ENCODE measurements at places on chromosomes 1 and 21.
A peak's percentile ranks its signal among the peaks of the same experiment; 100 is the strongest.

GRCh38 chr21:26246073-26246472 lies 75.5 kb upstream of the APP start:
- DNase-seq: no peak

DNA sequence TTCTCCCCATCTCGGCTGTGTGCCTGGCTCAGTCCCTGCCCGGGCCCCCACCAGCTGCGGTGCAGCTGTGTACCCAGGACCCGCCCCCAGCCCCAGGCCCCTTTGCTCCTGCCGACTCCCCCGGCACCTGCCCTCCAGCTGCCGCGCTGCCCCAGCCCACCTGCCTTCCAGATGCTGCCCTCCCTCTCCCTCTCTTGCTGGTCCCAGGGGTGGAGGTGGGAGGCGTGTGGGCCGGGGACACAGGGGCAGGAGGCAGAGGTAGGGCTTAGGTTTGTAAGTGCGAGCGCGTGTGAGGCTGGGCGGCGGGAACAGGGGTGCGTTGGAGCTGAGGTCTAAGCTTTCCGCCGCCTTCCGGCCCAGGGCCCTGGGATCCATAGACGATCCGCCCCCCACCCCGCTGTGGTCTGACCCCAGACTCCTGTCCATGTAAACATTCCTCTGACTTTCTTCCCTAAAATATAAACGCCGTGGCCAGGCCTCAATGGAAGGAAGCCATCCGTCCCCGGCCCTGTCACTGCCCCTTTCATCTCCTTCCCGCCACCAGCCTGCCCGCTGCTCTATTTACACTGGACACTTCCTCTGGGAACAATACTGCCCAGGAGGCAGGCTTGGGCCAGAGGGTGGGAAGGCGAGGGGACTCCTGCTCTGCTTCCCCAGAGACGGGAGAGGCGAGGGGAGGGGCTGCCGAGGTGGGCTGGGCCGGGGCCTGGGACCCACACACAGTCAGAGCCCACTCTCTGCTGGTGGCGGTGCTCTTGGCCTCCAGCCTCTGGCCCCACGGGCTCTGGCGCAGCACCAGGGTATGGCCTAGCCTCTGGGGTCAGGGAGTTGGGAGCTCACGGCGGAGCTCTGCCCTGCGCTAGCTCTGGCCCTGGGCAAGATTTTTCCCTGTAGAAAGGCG lies 128.3 kb downstream of the CASZ1 start:
- no peak for DNase-seq

DNA sequence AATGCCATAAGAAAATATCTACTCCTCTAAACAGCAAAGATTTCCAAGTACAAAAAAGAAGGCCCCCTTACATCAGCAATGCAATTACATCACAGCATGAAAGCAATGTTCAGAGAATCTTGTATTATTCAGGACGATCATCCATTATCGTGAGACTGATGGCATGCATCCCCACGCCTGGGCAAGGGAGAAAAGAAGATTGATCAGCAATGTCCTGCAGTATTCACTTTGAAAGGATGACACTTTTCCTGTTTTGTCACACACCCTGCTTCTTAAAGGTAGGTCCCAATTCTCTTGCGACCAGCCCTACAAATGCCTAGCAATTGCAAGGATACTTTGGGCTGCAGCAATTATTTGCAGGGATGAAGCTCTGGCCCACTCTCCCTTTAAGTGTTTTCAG lies 108.7 kb downstream of the TOMM20 start:
- no peak for DNase-seq

GRCh38 chr1:230900984-230901383 lies 32.7 kb upstream of the C1orf198 start:
- no peak for DNase-seq

DNA sequence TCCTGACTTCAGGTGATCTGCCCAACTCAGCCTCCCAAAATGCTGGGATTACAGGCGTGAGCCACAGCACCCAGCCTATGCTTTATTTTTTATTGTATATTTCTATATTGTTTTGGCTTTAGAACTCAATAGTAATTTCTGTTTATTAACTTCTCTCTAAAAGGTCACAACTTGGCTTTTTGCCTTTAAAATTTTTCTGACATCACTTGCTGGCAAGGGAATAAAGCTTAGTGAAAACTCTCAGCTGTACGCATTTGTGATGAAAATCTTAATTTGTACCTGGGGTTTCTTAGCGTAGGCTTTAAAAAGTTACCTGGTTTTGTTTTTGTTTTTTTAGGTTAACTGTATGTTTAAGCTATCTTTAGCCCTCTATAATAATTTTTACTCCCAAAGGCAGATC lies 36.2 kb downstream of the B3GALNT2 start:
- peak; percentile 35 for DNase-seq

GRCh38 chr1:220974431-220974830 lies 95.2 kb downstream of the HLX start:
- no peak for DNase-seq

DNA sequence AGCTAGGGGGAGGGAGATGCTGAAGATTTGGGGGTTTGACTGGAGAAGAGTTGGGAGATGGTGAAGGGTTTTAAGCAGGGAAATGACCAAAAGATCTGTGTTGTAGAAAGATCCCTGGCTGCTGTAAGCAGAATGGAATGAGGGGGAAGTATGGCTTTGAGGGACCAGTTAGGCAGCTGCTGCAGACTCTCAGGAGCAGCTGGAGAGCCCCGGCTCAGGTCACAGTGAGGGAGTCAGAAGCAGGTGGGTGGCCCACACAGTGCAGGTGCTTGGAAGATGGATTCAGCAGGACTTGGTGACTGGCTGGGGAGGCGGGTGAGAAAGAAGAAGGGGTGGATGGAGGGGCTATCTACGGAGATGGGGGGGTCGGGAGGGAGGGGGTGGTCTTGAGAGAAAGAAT lies 35.7 kb downstream of the EDN2 start:
- DNase-seq: no peak

DNA sequence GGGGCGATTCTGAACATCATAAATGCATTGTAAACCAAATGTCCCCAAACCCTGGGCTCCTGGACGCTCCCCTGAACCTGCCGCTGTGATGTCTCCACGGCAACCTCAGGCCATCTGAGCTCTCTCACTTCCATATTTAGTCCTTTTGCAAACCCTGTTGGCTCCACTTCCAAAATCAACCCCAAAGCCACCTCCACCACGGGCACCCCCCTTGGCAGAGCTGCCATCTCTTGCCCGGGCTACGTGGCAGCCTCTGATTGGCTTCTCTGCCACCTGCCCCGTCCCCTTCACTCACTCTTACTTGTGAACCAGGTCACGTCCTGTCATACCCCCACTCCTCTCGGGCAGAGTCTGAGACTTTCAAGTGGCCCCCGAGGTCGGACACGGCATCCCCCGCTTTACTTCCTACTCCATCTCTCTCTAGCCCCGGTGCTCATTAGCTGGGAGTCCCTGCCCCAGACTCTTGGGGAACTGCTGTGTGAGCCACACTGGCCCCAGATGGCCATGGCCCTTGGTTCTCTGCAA lies 15.8 kb downstream of the PRXL2B start:
- no peak for DNase-seq

DNA sequence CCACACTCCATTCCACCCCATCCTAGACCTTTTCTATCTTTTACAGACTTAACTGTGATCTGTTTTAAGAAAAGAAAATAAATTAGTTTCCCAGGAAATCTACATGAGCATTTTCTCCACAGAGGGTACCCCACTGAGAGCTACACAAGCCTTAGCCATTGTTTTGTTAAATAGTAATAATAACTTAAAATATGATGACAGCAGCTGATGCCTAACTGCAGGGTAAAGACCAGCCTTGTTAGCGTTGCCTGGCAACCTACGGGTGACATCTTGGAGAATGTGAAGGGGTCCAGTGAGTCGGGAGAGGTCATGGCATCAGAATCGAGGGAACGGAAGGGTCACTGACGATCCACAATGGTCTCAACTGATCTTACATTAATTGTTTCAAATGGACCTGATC lies 233.2 kb upstream of the PBX1 start:
- DNase-seq: no peak

DNA sequence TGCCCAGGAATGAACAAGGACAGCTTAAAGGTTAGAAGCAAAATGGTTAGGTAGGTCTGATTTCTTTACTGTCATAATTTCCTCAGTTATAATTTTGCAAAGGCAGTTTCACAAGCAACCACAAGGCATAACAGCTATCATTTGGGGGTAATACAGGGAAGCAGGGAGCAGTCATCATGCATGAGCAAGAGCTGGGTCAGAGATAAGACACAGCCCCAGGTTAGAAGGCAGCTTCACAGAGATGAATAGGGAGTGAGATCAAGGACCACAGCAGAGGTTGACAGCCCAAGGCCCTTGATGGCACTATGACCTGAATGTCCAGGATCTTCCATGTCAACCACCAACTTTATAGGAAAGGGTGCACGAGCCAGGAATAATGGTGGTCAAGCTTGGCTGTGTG lies 9.0 kb upstream of the CSRP1 start:
- DNase-seq: no peak

DNA sequence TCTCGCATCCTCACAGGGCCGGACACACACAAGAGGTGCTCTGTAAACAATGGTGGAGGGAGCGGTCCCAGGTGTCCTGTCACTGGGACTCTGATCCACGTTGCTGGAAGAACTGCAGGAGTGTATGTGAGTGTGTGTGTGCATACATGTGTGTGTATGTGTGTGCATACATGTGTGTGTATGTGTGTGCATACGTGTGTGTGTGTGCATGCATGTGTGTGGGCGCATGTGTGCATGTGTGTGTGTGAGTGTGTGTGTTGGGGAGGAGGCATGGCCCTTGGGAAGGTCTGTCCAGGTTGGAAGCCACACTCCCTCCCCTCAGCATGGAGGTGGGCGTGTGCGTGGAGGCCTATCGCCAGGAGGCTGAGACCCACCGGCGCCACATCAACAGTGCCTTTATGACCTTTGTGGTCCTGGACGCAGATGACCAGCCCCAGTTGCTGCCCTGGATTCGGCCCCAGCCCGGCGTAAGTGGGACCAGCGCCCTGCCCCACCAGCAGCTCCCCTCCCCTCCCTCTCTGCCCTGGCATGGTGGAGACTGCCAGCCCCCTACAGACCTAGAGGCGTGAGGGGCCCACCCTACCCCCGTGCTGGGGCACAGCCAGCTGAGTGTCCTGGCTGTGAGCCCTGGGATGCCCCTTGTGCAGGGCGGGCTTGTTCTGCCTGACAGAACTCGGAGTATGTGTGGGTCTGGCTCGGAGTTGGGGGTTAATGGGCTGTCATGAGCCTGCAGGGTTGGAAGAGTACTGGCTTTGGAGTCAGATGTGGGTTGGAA lies 22.2 kb downstream of the FAM151A start:
- no peak for DNase-seq

DNA sequence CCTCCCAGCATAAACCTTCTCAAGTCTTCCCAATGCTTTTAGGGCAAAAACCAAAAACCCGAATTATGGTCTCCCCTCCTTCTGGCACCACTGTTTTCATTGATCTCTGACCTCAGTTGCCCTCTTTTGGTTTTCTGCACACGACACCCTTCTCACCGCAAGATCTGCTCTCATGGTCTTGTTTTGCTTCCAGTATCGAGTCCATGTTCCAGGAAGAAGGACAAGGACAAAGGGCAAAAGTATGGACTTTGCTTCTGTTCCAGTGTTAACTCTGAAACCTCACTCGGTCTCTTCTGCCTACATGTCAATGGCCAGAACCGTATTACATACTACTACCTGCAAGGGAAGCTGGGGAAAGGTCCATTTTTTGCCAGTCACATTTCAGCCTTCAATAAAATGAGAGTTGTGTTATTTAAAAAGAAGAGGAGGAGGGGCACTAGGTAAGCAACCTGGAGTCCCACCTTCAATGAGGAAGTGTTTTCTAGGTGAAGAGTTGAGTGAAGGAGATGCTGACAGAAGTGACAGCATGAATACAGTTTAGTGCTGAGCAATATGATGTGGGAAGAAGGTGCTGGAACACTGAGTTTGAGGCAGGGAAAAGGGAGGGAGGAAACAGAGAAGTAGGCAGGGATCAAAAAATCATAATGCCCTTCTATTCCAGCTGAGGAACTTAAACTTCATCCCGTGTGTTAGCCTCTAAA lies 183.4 kb downstream of the FGGY start:
- DNase-seq: no peak

GRCh38 chr1:34470401-34470800 lies 284.4 kb upstream of the GJB5 start:
- no peak for DNase-seq

DNA sequence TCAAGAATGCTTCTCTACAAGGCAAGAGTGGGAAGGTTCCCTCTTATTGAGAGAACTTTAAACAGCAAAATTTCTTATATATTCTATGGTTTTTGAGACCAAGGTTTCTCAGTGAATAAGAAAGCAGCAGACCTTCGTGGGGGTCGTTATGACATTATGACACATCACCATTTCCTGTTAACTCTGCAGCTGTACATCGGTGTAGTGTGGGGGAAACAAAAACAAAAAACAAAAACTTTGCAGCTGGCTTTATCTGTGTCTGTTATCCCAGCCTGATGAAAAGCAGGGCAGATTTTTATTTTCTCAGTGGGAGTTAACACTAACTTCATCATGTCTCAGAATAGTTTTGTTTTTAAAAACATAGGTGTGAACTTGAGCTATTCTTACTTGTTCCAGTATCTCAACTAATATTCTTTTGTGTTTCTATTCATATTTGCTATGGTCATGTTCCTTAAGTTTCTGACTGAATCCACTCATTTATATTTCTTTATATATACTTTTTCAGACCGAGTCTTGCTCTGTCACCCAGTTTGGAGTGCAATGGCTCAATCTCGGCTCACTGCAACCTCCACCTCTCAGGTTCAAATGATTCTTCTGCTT lies 2.1 kb downstream of the SDE2 start:
- peak; percentile 56 for DNase-seq

DNA sequence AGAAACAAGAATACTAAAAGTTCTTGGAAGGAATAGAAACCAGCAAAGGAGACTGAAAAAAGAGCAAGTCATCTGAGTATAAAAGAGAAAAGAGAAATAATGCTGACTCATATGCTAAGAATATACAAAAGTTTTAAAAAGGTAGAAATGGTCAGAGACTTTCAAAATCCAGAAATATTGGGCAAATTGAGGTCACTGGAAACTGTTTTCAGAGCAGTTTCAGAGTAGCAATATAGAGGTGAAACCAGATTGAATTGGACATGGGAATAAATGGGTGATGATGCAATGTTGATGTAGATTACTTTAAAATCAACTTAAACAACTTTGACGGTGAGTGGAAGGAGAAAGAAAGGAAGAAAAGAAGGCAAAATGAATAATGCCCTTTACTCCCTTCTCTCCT lies 1.8 kb upstream of the RPS6KC1 start:
- DNase-seq: no peak
